ENCODE measurements at places on chromosomes 5 and 9.
A peak's percentile ranks its signal among the peaks of the same experiment; 100 is the strongest.

DNA sequence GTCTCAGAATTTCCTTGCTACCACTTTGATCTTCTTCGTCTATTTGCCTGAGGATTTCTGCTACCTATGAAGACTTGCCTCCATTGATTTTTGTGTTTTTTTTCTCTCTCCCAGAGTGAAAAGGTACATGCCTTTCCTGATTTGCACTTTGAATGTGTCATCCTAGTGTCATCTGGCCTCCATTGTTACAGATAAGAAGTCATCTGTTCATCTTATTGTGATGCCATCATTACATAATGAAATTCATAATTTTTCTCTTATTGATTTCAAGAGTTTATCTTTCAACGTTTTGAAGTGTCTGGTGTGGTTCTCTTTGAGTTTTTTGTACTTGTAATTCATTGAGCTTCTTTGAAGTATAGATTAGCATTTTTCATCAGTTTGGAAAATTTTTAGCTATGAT lies 144.8 kb downstream of the SH3GL2 start:
- no peak for DNase-seq

- no peak for DNase-seq
Measured at GRCh38 chr5:16924206-16924605, 11.9 kb downstream of the MYO10 start.

- DNase-seq, result no peak
Measured at GRCh38 chr9:22790329-22790728, 343.7 kb downstream of the DMRTA1 start.

DNA sequence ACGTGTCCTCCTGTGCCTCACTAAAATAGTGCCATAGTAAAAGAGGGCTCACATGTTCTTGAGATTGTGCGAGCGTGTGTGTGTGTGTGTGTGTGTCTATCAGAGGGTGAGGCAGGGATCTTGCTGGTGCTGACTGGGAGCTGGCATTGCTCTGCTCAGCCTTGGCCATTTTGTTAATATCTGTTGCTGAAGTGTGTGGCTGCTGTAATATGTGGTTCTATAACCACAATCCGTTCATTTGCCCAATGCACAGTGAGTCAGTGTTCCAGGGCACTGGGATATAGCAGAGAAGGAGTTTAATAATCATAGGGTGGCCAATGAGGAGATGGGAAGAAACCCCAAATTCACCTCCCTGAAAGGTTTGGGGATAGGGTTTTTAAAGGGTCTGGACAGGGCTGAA lies 61.3 kb downstream of the RASGRF2 start:
- no peak for DNase-seq

- no peak for DNase-seq
Measured at GRCh38 chr5:75469017-75469416, 42.4 kb downstream of the CERT1 start.

DNA sequence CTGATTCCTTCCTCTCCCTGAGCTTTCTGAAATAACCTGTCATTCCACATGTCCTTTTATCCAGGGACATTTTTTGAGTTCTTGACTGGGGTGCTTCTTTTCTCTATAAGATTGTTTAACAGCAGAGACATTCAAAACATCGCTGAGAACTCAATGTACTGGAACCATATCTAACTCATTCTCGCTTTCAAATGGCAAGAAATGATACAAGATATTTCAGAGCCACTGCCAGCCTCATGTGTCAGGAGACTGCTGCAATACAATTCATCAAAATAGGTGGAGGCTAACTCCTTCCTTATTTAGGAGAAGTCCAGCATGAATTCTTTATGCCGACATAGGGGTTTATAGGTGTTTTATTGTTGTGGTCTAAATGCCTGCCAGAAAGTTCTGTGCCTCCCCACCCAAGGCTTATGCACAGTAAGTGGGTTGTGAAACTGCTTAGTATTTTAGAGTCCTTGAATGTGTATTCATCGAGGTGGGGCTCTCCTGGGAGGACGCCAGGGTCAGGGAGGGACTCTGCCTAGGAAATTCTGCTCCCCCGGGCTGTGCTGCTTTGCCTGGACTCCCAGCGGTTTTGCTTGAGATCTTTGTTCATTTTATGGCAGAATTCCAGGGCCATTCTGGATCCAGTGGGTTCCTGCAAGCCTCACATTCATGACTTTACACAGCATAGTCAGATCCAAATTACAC lies 53.9 kb downstream of the ZNF474 start:
- peak; percentile 92 for DNase-seq

DNA sequence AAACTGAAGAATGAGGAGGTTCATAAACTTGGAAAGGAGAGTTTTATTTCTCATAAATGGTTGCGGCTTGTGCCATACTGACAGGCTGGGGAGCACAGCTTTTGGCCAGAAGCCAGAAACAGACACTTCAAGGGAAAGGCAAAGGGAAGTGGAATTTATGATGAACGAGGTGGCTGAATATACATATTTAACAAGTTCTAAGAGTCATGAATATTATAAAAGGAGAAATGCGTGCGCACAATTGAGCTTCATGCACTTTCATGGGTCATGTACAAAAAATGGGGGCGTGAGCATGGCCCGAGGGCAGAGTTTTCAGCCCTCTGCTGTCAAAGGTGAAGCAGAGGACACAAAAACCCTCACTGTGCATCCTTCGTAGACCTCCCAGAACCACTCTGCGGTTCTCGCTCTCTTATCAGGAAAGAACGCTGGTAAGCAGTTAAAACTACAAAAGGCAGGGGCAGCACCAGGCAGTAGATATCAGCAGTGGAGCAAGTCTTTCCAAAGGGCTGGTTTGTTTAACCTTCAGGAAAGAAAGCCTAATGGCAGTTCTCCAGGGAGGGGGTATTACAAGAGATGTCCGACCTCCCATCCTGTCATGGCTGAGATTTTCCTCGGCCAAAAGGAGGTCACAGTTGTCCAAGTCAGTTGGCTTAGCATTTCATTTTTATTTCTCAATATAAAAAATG lies 29.0 kb downstream of the AUH start:
- DNase-seq, result no peak
